ENCODE measurements at places on chromosomes 3 and 15.

DNA sequence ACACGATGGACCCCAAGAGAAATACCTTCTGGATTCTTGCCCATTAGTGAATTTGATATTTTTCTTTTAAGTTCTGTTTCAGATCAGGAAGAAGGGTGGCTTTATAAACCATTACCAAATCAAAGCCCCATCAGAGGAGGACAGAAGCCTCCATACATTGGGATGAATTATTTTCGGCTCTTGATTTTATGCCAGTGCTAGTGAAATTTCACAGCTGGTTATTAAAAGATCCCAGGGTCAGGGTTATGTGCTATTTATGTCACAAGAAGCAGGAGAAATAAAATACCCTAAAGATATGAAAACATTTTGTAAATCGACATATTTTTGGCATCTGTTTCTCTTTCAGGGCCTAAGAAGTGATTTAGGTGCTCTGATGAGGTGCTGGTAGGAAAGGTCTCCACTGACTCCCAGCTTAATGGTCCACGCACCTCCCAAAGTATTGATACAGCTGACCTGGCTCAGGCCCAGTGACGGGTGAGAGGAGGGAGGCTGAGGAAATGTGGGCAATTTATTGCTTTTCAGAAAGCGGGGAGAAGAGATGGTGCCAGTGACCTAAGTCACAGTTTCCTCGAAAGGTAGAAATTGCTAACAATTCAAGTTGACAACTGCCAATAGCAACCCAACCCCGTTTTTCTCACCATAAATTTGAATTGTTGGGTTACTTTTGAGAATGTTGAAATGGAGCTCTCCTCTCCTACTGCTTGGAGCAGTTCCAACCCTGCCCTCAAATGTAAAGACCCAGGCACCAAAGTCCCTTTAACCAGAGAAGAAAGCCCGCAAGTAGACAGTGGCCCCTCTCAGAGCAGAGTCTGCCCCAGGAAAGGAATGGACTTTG lies 315.6 kb upstream of the NR2E3 start:
- no peak for DNase-seq

DNA sequence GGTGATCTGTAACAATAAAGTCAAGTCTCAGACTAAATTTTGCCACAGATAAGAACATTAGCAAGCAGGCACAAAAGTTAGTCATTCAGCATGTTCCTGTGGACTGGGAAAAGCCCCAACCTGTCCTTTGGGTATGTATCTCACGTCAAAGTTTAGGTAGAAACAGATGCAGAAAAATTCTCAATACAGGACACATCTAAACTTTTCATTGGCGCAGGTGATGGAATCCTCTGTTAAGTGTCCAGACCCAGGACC lies 120.6 kb downstream of the ATG7 start:
- no peak for DNase-seq

GRCh38 chr3:140303875-140304274 lies 368.9 kb downstream of the CLSTN2 start:
- DNase-seq: no peak

GRCh38 chr15:101684384-101684783 lies 32.2 kb upstream of the TM2D3 start:
- no peak for DNase-seq

GRCh38 chr3:132242790-132243189 lies 74.4 kb upstream of the ACP3 start:
- no peak for DNase-seq

GRCh38 chr3:22129101-22129500 lies 378.1 kb upstream of the ZNF385D start:
- no peak for DNase-seq

DNA sequence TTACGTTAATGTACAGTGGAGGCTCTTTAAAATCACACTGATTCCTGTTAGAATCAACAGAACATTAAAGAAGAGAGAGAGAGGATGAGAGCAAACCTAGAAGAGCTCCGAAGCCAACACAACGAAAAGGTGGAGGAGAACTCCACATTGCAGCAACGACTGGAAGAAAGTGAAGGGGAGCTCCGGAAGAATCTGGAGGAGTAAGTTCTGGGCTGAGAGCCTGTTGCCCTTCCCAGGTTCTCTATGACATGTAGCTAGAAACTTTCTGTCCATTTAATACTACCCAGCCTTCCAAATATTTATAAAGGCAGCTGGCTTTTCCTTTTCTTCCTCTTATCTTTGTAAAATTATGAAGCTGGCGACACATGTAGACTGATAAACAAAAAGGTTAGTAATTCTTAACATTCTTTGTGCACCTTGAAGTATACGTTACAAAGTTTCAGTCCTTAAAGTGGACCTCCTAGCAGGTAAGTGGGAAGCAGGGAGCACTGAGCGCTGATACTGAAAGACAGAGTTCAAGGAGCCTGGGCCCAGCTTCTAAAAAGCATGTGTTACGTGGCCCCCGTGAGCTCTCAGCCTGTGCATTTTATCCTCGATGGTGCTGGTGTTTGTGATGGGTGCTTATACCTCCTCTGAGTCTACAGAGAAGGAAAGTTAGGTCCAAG lies 75.9 kb downstream of the CGNL1 start:
- no peak for DNase-seq

GRCh38 chr15:94893091-94893490 lies 661.7 kb downstream of the MCTP2 start:
- no peak for DNase-seq

GRCh38 chr3:111807826-111808225 lies 51.2 kb upstream of the PHLDB2 start:
- no peak for DNase-seq

DNA sequence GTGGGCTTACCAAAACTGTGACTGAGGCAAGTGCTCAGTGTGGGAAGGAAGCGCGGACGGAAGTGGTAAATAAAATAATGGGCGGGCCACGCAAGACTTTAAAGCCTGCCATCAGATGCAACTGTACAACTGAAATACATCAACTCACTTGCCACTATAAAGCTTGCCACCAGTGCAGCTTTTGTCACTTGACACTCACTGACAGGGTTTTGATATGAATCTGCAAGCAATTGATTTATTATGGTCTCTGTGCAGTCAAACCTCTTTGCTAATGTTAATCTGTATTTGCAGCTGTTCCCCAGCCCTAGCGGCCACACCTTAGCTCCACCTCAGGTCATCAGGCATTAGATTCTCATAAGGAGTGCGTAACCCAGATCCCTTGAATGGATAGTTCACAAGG lies 2.3 kb upstream of the GFM1 start:
- no peak for DNase-seq
